ENCODE measurements at places on chromosomes 3 and 15.

DNA sequence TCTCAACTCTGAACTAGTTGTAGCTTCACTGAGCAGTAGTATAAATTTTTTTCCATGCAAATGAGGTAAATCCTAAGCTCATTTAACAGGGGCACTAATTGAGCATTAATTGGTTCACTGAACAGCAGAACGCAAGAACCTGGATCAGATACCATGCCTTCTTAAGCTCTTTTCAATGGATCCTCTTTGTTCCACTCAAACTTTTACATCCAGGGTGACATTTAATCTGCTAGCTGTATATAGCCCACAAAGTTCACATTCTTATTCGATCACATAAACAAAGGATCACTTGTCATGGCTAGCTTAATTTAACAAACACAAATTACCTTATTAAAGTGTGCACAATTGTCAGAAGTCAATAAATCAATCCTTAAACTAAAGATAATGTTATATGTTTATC is 281.6 kb downstream of the CNTN6 start:
- no peaks in the 10 kb centered on the region for H3K4me1 ChIP-seq
- no peak overlapping the region for H3K4me3 ChIP-seq
- no peak overlapping the region for H3K27ac ChIP-seq
- no peak for DNase-seq

DNA sequence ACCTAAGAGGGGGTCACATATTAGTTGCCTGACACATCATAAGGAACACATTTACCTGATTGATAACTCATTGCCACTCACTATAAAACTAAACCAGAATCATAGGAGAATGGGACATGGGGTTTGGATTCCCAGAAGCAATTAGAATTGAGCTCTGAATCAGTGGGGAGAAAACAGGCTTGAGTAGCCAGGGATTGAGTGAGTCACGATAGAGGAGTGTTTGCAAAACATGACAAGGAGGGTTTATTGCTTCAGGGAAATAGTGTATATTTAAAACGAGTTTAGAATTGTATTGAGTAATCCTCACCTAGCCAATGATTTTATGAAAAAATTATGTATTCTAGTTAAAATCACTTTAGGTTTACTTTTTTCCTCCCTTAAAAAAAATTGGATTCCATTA is 101.1 kb upstream of the THRB start:
- no peak overlapping the region for H3K27ac ChIP-seq
- no peak for DNase-seq
- H3K36me3 ChIP-seq: no peaks in the 10 kb centered on the region
- H3K4me1 ChIP-seq: no peaks in the 10 kb centered on the region

- H3K4me1 ChIP-seq: no peaks in the 10 kb centered on the region
- H3K36me3 ChIP-seq: no peaks in the 10 kb centered on the region
- no peaks in the 10 kb centered on the region for H3K27me3 ChIP-seq
- DNase-seq: no peak
- H3K27ac ChIP-seq: no peak overlapping the region
These were observed 69.2 kb downstream of the MAP2K5 start for GRCh38 chr15:67611370-67612369.

- no peaks in the 10 kb centered on the region for H3K36me3 ChIP-seq
- H3K4me1 ChIP-seq: peaks cover 43% of the 10 kb centered on the region
- H3K27ac ChIP-seq: no peak overlapping the region
- H3K27me3 ChIP-seq: no peaks in the 10 kb centered on the region
- DNase-seq: no peak
These were observed 108.4 kb downstream of the PTPRG start for GRCh38 chr3:61669668-61670299.

- peaks cover 48% of the 10 kb centered on the region for H3K4me1 ChIP-seq
- no peak for DNase-seq
- H3K27me3 ChIP-seq: no peaks in the 10 kb centered on the region
- no peak overlapping the region for H3K4me3 ChIP-seq
These were observed 69.3 kb downstream of the LRIG1 start for GRCh38 chr3:66431494-66431893.

- H3K36me3 ChIP-seq: no peaks in the 10 kb centered on the region
- DNase-seq: peak; percentile 37
- peak overlapping the region; percentile 36 for H3K27ac ChIP-seq
- no peaks in the 10 kb centered on the region for H3K4me1 ChIP-seq
These were observed 171.8 kb downstream of the WDR76 start for GRCh38 chr15:43998607-43999006.

DNA sequence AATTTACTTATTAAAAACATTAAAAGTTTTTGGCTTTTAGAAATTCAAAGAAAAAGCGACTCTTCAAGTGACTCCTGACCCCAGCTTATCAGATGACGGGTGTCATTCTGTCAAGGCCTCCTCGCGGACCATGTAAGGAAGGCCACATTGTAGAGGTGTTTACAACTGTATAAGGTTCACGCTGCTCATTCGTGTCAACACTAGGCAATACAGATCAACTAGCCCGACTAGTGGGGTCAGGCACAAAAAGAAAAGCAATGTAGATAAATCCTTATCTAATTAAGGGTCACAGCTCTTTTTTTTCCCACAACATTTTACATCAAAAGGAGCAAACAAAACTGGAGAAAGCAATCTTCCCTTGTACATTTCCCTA is 207.5 kb upstream of the NR2F2 start:
- no peak overlapping the region for H3K4me3 ChIP-seq
- no peaks in the 10 kb centered on the region for H3K36me3 ChIP-seq
- no peak overlapping the region for H3K27ac ChIP-seq
- DNase-seq: no peak

DNA sequence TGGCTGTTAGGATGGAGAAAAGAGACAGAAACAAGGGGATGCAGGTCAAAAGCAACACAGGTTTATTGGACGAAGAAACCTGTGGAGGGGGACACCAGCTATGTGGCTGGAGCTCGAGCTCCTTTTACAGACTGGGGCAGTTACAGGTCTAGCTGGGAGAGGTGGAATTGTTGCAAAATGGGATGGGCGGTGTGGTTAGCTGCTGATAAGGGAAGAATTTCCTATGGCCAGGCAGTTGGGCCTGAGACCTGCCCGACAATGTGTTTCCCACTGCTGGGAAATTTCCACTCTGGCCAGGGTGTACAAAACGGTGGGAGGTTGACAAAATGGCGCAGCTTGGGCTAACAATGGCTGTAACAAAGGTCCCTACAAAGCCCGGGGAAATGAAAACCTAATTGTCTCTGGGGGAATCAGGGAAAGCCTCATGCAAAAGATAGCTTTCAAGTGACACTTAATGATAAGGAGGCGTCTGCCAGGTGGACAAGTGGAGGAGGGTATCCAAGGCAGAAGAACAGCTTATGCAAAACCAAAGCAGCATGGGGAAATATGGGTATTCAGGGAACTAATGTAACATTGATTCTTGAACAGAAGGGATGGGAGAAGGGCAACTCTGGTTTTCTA is 137.4 kb upstream of the SGO1 start:
- no peaks in the 10 kb centered on the region for H3K27me3 ChIP-seq
- peaks cover 6% of the 10 kb centered on the region for H3K4me1 ChIP-seq
- no peaks in the 10 kb centered on the region for H3K36me3 ChIP-seq
- H3K27ac ChIP-seq: no peak overlapping the region
- H3K4me3 ChIP-seq: no peak overlapping the region
- no peak for DNase-seq

- DNase-seq: no peak
- no peaks in the 10 kb centered on the region for H3K27me3 ChIP-seq
- H3K36me3 ChIP-seq: no peaks in the 10 kb centered on the region
These were observed 5.2 kb downstream of the PRSS50 start for GRCh38 chr3:46712191-46713049.

GRCh38 chr3:150798122-150798618 is 35.2 kb upstream of the SIAH2 start:
- no peak for DNase-seq
- no peak overlapping the region for H3K4me3 ChIP-seq
- no peaks in the 10 kb centered on the region for H3K36me3 ChIP-seq
- no peaks in the 10 kb centered on the region for H3K4me1 ChIP-seq
- H3K27ac ChIP-seq: no peak overlapping the region

DNA sequence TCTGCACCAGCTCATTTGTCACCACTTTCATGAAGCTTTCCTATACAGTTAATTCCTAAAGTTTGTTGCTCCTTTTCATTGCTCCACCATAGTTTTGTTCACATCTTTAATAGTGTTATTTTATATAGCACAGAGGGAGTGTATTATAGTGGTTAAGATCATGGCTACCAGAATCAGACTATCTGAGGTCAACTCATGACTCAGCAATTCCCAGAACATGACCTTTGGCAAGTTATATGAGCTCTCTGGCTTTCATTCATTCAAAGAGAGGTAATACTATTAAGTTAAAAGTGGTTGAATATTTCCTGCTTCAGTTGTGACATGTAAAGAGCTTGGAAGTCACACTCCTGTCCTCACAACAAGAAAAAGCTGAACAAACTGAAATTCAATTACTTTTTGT is 1073.5 kb downstream of the NAALADL2 start:
- H3K4me1 ChIP-seq: no peaks in the 10 kb centered on the region
- no peak for DNase-seq
- H3K27ac ChIP-seq: no peak overlapping the region
- H3K4me3 ChIP-seq: no peak overlapping the region
- no peaks in the 10 kb centered on the region for H3K27me3 ChIP-seq

GRCh38 chr3:111277226-111277625 is 205.6 kb downstream of the NECTIN3 start:
- no peaks in the 10 kb centered on the region for H3K36me3 ChIP-seq
- no peak overlapping the region for H3K27ac ChIP-seq
- no peaks in the 10 kb centered on the region for H3K27me3 ChIP-seq
- DNase-seq: no peak
- no peak overlapping the region for H3K4me3 ChIP-seq

- no peaks in the 10 kb centered on the region for H3K27me3 ChIP-seq
- no peak overlapping the region for H3K4me3 ChIP-seq
- no peak for DNase-seq
- no peaks in the 10 kb centered on the region for H3K4me1 ChIP-seq
These were observed 825.7 kb downstream of the SQOR start for GRCh38 chr15:46460431-46461094.

- DNase-seq: no peak
- H3K36me3 ChIP-seq: no peaks in the 10 kb centered on the region
- no peak overlapping the region for H3K27ac ChIP-seq
- H3K27me3 ChIP-seq: peaks cover 7% of the 10 kb centered on the region
- H3K4me3 ChIP-seq: no peak overlapping the region
- H3K4me1 ChIP-seq: peaks cover 6% of the 10 kb centered on the region
These were observed 6.4 kb downstream of the CHRD start for GRCh38 chr3:184386047-184386806.

DNA sequence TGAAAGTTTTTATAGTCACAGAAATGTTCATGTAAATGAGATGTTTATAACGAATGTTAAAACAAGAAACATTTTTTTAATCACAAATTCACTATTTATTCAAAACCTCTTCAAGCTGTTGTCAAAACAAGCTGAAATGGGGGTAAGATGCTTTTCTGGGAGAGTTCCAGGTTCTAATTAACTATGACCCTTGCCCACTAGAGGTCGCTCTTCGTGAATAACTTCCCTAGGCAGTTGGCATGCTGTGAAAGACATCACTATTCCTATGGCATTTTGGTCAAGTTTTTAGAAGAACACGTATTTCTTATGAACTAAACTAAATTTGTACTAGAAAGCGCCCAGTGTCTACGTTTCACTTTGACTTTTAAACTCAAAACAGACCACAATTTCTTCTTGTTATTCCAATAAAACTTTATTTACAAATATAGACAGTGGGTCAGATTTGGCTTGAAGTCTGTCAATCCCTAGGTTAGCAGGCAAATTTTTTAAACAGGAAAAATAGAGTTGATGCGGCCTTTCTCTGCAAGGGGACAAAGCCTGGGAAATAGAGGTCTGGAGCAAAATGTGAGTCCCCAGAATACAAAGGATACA is 62.8 kb upstream of the CMTM8 start:
- H3K27ac ChIP-seq: no peak overlapping the region
- H3K4me3 ChIP-seq: no peak overlapping the region
- no peaks in the 10 kb centered on the region for H3K36me3 ChIP-seq
- DNase-seq: no peak

DNA sequence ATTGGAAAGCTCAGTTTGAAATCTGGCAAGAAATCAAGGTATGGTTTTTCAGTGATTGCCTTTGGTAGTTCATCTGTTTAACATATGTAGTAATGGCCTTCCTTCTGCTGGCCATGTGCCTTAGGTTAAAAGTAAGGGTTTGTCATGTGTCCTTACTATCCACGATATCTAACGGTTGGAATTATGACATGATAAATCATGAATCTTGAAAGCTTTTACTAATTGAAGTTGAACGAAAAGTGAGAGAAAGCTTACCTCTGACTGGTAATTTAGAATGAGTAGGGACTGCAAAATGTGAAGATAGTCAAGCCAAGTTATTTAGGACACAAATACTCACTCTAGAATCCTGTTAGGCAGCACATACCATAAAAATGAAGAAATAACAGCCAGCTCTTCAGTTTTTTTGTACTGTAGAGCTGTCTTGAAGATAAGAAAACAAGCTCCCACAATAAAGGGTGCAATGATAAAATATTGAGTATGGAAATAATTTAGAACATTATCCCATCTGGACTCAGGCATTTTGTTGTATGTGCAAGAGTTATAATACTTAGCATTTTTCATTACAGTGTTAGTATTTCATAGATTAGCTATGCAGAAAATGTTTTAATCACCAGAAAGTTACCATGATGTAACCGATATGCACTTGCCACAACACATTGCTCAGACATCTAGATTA is 303.4 kb downstream of the ZNF385D start:
- H3K36me3 ChIP-seq: no peaks in the 10 kb centered on the region
- H3K27me3 ChIP-seq: no peaks in the 10 kb centered on the region
- H3K27ac ChIP-seq: peak overlapping the region; percentile 15
- H3K4me1 ChIP-seq: peaks cover 7% of the 10 kb centered on the region
- H3K4me3 ChIP-seq: peak overlapping the region; percentile 15

DNA sequence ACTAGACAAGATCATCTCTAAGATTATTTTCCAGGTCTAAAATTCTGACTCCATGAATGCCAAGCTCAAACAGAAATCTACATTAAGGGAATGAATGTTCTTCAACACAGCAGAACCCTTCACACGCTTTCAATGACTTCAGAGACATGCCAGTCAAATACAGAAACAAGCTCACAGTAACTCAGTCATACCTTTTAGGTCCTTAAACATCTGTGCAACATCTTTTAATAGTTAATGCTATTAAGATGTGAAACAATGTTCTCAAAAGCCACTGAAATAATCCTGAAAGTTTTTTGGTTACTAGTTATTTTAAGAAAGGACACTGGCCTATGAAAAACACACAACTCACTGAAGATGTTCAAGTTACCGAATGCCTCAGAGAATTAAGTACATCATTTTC is 2.5 kb downstream of the DLG1 start:
- peaks cover 9% of the 10 kb centered on the region for H3K36me3 ChIP-seq
- no peaks in the 10 kb centered on the region for H3K4me1 ChIP-seq
- DNase-seq: no peak
- H3K4me3 ChIP-seq: no peak overlapping the region
